GM12865 (cell line): ENCODE measurements at places on chromosomes 13 and 19.

- DNase-seq: no peak
Observed at GRCh38 chr19:43229315-43229714, 23.9 kb upstream of the PSG4 start.

- no peak for DNase-seq
Observed at GRCh38 chr19:33559996-33560395, 38.4 kb upstream of the PEPD start.

DNA sequence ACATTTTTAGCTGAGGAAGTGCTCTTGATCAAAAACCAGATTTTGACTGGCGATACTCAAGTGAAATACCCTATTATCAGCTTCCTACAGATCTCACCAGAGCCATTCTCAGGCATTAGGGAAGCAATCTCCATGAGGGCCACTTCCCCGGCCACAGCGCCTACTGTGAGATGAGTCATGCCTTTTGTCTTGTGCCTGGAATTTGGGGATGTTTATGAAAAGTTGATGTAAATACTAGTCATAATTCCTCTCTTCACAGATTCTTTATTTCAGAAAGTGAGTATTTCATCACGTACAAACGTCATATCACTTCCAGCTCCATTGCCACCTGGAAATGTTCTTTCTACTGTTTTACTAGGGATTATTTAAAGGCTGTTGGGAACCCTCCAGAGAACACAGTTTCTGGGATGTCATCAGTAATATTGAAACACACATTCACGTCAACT is 25.3 kb upstream of the SLC46A3 start:
- no peak for DNase-seq

GRCh38 chr13:48849515-48849914 is 126.2 kb upstream of the FNDC3A start:
- no peak for DNase-seq

DNA sequence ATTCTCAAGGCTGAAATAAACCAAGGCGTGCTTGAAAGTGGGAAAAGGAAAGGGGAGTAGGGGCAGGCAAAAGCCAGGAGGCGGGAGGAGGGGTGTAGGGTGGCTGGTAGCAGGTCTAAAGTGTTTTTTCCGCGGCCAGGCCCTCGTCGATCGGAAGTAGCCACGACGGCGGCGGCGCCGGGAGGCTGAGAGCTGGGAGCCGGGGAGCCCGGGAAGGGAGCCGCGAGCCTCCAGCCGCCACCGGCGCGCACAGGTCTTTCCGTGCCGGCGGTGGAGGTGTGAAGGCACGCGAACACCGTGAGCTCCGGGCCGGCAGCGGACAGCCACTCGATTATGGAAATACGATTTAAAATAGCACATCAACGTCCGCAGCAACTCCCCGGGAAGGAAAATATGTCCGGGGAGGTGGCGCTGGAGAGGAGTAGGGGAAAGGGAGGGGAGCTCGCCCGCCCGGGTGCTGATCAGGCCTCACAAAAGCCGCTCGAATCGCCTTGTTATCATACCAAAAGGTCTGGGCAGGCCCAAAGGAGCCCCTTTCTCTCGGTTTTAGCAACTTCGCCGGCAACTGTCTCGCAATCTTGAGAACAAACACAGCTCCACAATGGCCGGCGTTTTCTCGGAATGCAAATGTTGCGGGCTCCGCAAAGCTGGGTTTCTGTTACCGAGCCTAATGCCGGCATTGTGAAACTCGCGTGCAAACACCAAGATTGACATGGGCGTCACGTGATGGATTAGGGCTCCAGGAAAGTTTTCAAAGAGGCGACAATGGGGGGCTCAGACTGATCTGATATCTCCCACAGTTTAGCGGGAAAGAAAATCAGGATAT is 2.9 kb upstream of the PCDH8 start:
- peak; percentile 96 for DNase-seq

- DNase-seq: peak; percentile 91
Observed at GRCh38 chr19:29927944-29928625, 14.0 kb upstream of the URI1 start.

GRCh38 chr13:80203496-80203895 is 137.4 kb downstream of the SPRY2 start:
- peak; percentile 41 for DNase-seq

DNA sequence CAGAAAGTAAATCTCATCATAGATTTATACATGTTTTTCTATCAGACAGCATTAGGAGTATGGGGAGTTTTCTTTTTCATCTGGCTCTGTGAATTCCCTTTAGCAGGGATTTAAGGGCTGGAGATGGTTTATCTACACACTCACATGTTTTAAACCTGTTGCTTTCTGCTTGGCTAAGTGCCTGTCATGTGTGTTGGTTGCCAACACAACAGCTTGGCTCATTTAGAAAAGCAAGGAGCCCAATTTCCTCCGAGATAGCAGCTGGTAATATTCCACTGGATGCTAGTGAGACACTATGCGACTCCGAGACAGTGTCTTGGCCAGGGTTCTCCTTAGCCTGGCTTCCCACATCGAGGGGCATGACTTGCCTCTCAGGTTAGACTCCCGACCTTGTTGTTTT is 83.3 kb downstream of the KLF5 start:
- DNase-seq: no peak

- DNase-seq: peak; percentile 38
Observed at GRCh38 chr19:48308631-48309586, 16.4 kb upstream of the EMP3 start.
